ENCODE measurements at places on chromosomes 3 and 15.

DNA sequence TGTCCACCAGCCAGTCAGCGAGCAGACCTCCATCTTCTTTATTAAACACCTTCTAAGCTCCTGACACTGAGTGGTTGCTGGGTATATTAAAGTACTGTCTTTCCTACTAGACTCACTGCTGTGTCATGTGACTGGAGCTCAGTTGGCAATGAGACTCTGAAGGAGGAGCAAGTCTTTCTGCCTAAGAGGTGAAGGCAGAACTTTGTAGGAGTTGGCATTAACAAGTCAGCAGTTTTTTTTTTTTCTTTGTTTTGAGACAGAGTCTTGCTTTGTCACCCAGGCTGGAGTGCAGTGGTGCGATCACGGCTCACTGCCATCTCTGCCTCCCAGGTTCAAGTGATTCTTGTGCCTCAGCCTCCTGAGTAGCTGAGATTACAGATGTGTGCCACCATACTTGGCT is 62.2 kb downstream of the ABHD5 start:
- no peak for DNase-seq

- DNase-seq = no peak
Measured at GRCh38 chr3:127091376-127091775, 101.6 kb upstream of the PRR23E start.

GRCh38 chr3:136075218-136075808 is 109.8 kb downstream of the PPP2R3A start:
- DNase-seq = peak; percentile 87

DNA sequence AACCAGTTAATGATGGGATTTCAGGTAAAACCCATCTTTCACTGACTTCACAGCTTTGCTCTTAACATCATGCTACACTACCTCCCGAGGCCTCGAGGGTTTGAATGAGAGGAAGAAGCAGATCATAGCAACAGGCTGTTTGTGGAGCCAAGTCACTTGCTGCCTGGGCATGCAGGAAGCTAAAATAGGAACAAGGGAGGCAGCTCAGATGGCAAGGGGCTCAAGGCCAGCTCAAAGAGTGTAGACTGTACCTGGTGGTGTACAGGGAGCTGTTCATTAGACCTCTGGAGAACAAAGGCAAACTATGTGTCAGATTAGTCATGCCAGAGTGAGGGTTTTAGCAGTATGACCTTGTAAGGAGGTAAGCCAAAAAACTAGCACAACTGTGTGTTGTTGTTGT is 28.8 kb downstream of the ARRDC4 start:
- no peak for DNase-seq

- DNase-seq = no peak
Measured at GRCh38 chr15:93278783-93279182, 189.8 kb upstream of the RGMA start.

DNA sequence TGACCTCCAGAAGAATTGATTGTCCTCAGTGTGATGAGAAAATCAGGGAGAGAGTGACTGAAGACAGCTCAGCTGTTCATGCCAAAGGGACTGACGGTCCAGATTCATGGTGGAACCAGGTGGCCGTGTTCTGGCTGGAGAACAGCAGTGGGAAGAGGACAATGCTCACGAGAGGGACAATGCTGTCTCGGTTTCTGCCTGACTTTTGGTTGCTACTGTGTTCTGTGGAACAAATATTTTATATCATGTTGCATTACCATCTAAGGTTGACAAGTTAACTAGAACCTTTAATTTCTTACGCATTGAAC is 58.0 kb upstream of the ULK4 start:
- peak; percentile 81 for DNase-seq

DNA sequence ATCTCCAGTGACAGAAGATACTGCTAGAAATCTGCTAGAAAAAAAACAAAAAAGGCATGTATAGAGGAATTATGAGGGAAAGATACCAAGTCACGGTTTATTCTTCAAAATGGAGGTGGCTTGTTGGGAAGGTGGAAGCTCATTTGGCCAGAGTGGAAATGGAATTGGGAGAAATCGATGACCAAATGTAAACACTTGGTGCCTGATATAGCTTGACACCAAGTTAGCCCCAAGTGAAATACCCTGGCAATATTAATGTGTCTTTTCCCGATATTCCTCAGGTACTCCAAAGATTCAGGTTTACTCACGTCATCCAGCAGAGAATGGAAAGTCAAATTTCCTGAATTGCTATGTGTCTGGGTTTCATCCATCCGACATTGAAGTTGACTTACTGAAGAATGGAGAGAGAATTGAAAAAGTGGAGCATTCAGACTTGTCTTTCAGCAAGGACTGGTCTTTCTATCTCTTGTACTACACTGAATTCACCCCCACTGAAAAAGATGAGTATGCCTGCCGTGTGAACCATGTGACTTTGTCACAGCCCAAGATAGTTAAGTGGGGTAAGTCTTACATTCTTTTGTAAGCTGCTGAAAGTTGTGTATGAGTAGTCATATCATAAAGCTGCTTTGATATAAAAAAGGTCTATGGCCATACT is 4.0 kb downstream of the B2M start:
- DNase-seq = no peak

GRCh38 chr15:37791693-37792092 is 142.7 kb upstream of the TMCO5A start:
- DNase-seq = no peak

DNA sequence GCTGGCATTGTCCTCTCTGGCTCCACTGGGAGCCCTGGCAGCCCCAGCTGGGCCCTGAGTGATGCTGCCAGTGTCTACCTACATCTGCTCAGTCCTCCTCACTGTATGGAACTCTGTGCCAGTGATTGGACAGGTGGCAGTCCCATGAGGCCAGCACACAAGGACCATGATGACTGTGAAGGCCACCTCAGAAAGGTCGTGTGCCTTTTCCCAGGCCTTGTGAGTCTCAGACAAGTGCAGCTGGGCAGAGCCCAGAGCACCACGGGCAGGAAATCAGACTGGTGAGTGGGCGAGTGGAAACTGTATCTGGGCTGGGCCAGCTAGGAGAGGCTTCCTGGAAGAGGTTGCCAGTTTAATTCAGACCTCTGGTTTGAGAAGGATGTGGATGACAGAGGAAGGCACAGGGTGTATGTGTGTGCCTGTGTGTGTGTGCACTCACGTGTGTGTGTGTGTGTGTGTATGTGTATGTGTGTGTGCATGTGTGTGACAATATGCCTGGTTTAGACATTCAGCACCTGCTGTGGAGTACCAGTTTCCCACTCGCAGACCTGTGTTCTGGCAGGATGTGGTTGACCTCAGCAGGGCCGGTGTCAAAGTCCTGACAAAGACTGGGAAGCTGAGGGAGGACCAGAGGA is 7.0 kb downstream of the MAPKAPK3 start:
- DNase-seq = no peak

- no peak for DNase-seq
Measured at GRCh38 chr15:60568914-60569391, 90.0 kb upstream of the ICE2 start.

- DNase-seq = no peak
Measured at GRCh38 chr3:106514431-106514830, 645.6 kb upstream of the CBLB start.

DNA sequence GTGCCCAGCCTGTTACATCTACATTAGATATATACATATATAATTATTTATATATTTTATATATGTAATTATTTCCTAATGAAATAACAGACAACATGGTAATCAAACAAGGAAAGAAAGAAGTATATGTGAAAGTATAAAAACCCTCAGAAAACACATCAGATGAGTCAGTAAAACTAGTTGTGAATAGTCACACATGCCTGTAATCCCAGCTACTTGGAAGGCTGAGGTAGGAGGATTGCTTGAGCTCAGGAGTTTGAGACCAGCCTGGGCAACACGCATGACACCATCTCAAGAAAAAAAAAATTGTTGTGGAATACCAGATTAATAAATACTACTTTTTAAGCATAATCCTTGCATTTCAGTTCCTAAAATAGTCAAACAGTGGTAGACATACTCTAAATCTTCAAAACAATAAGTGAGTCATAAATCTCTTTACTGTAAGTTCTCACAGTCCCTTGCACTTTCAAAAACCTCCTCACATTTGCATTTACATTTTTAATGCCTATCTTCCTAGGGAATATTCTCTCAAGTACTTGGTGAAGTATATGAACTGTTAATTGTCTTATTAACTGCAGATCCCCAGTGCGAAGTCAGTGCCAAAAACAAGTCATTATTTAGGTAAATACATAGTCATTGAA is 106.5 kb downstream of the MYO9A start:
- DNase-seq = no peak

DNA sequence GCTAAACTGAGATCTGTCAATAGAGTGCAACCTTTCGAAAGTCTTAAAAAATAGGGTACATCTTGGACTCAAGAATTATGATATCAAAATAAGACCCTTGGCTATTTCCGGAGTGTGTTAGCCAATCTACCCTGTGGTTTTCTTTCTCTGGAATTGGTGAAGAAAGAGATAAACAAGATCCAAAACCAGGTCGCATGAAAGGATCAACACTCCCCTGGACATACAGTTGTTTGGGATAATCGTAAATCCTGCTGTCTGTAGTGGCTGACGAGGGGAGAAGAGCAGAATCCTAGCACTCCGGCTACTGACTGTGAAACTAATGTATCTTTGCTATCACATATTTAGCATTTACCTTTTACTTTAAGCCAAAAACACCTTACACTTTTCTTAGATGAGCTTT is 30.9 kb downstream of the FNDC3B start:
- DNase-seq = no peak

GRCh38 chr3:53729159-53729558 is 117.1 kb downstream of the CHDH start:
- DNase-seq = no peak

DNA sequence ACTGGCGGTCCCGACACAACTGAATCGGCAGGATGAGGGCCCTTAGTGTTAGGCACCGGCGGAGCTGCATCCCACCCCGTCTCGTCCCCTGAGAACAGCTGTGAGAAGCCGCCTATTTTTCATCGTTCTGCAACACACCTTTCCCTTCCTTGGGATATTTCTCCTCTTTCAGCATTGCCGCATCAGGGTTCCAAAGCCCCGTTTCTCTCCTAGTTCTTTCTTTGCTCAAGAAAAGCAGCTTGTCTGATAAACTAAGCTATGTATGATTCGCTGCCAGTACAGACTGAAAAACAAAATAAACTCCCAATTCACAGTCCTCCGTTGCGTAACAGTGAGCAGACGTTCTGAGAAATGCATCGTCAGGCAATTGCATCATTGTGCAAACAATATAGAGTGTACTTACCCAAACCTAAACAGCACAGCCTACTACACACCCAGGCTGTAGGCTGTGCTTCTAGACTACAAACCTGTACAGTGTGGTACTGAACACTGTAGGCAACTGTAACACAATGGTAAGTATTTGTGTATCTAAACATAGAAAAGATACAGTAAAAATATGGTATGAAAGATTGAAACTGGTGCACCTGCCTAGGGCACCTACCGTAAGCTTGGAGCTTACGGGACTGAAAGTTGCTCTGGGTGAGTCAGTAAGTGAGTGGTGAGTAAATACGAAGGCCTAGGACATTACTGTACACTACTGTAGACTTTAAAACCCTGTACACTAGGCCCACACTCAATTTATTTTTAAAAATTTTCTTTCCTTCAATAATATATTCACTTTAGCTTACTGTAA is 8.9 kb upstream of the ADAMTS17 start:
- DNase-seq = no peak

DNA sequence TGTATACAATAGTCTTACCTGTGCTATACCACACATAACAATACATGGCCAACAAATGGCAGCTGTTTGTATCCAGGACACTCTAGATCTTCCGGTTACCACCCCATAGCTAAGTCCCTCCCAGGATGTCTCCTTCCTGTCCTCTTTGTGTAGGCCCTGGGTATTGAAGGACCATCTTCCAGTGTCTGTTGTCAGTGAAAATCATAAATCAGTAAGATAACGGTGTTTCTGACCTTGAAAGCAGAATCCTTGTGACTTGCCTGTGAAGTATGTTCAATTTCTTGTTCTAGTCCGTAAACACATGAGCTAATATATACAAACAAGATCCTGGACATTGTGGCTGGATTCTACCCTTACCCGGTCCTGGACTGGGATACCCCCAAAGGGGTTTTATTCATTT is 462.8 kb downstream of the NTRK3 start:
- no peak for DNase-seq

All from G401 (cell line).